Epithelial cell of proximal tubule (primary cell): ENCODE measurements at places on chromosomes 12 and 14. TPM values are rescaled to one million over a fixed set of nuclear protein-coding genes. Genes with fewer than 3 reads are reported as not detected.

Gene ARHGAP5
- total RNA-seq = 26.4 and 45.7 TPM in 2 replicates

Gene HCAR3
- total RNA-seq = not detected in 2 replicates

Gene AGAP2
- under 0.01 TPM in 1 of 2 replicates, not detected in the other for total RNA-seq

Gene BIN2
- total RNA-seq = not detected in 2 replicates

Gene CNTN1
- total RNA-seq = 1.8 and 2.3 TPM in 2 replicates

Gene ZNF891
- total RNA-seq = 0.40 and 0.43 TPM in 2 replicates

Gene NUAK1
- 15.6 and 34.5 TPM in 2 replicates for total RNA-seq

Gene LBHD2
- not detected in 2 replicates for total RNA-seq

Gene SERPINA10
- not detected in 2 replicates for total RNA-seq

Gene GLIPR1L1
- not detected in 2 replicates for total RNA-seq

Gene SERPINA12
- total RNA-seq = not detected in 2 replicates

Gene KRT74
- not detected in 2 replicates for total RNA-seq

Gene TOX4
- 28.2 and 28.8 TPM in 2 replicates for total RNA-seq

Gene TAS2R7
- not detected in 2 replicates for total RNA-seq

Gene NEUROD4
- total RNA-seq = not detected in 2 replicates

Gene CTDSP2
- 44.7 and 53.1 TPM in 2 replicates for total RNA-seq

Gene SERPINA9
- not detected in 2 replicates for total RNA-seq

Gene COX14
- 52.2 and 73.1 TPM in 2 replicates for total RNA-seq

Gene STK38L
- 9.7 and 14.9 TPM in 2 replicates for total RNA-seq

Gene KRT6A
- 0.29 TPM in 1 of 2 replicates, not detected in the other for total RNA-seq

Gene ESPL1
- total RNA-seq = 32.0 and 40.1 TPM in 2 replicates

Gene SLC10A1
- total RNA-seq = not detected in 2 replicates

Gene ADAM20
- total RNA-seq = not detected in 2 replicates

Gene AKAP6
- 0.22 and 4.6 TPM in 2 replicates for total RNA-seq

Gene AHNAK2
- total RNA-seq = 16.6 and 20.8 TPM in 2 replicates

Gene OVCH1
- total RNA-seq = not detected in 2 replicates

Gene PDE3A
- 1.3 and 1.6 TPM in 2 replicates for total RNA-seq

Gene DHH
- total RNA-seq = 0.14 and 0.52 TPM in 2 replicates

Gene FAM186B
- total RNA-seq = 0.07 TPM in 1 of 2 replicates, not detected in the other

Gene IFNG-AS1
- not detected in 2 replicates for total RNA-seq

Gene C14orf180
- total RNA-seq = not detected in 2 replicates

Gene SCNN1A
- 15.6 and 52.2 TPM in 2 replicates for total RNA-seq

Gene C14orf39
- total RNA-seq = 1.2 TPM in 1 of 2 replicates, not detected in the other

Gene TAS2R50
- total RNA-seq = not detected in 2 replicates
